Activated CD4-positive, CD25-positive, alpha-beta regulatory T cell (primary cell): ENCODE measurements at places on chromosomes 6 and 20.

DNA sequence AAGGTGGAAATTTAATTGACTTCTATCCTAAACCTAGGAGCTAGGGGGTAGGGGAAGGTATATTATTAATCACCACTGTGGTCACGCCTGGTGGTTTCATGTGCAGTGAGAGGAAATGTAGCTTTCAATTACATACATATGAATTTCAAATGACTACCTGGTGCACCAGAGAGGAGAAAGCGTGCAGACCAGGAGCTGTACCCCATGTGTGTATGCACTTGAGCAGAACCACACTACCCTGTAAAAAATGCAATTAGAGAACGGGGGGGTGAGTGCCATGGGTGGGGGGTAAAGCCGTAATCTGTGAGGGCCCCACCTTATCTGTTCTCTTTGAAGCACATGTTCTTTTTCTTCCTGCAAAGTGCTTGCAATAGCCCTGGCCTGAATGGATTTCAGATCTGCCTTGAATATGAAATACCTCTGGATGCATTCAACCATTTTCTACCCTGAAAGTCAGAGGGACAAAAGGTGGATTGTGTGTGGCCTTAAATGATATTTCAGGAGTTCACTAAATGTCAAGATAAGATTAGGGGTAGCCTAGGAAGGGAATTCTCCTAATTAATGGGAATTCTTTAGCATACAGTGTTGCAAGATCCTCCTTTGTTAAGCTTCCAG, 30.9 kb upstream of the EDN3 start:
- DNase-seq: no peak

GRCh38 chr6:52881662-52881995, 27.9 kb downstream of the GSTA3 start:
- no peak for DNase-seq

DNA sequence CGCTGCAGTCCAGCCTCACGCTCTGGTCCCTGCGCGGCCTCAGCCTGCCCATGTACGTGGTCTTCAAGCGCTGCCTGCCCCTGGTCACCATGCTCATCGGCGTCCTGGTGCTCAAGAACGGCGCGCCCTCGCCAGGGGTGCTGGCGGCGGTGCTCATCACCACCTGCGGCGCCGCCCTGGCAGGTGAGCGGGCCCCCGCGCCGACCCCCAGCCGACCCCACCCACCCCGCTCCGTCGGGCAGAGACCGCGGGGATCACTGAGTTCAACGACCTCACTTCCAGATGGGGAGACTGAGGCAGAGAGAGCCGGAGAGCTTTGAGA, 545 bp downstream of the SLC35D3 start:
- DNase-seq: no peak

DNA sequence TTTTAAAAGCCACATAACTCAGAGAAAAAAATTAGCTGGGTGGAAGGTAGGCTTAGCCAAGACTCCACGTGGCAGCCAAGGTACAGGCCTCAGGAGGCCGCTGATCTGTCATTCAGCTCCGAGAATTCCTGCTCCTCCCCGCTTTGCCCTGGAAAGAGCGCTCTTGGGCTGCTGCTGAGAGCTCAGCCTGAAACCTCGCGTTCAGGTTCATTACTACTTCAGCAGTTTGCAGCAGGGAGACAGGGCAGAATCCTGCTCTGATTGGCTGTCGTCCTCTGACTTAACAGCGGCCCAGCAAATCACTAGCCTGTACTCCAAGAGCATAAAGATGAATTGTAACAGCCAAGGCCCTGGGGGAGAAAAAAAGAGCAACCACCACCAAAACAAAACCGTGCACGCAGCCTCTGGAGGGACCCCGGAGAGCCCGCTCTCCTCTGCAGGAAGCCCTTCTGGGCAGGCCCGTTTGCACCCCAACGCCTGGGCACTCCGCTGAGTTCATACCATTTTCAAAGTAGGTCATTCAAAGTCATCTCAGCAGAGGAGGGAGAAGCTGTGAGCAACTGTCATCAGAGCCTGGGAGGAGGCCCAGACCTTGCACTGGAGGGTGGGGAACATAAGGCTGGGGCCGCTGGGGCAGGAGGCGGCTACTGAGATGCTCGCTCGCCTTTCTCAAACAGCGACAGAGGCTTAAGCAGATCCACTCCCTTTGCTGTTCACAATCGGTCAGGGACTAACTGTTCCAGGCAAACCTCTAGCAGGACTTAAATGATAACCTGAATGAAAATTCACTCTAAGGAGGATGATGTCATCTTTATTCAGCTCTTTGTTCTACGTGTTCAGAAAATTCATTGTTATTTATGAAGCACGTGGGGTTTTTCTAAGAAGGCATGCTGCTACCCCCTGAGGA, 42.3 kb upstream of the ATXN1 start:
- no peak for DNase-seq

GRCh38 chr6:136563386-136564152, 13.3 kb upstream of the MAP7 start:
- DNase-seq: no peak

- DNase-seq: no peak
Measured at GRCh38 chr20:51272401-51272800, 249.5 kb upstream of the KCNG1 start.

DNA sequence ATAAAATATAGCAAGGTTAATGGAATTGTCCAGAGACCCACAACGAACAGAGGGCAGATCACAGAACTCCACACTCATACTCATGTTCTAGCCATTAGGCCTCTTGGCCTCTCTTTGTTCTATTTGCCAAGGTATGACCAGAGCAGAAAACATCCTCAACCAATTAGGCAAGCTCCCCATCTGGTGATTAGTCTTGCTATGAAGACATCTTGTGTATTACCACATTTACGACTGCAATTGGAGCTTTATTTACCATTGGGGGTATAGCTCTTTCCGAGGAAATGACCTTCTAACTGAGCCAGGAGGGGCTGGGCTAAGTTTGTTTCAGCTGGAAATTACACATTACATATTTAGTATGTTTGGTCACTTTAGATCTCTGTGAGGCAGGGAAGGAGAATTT, 593.9 kb downstream of the CD109 start:
- DNase-seq: no peak

DNA sequence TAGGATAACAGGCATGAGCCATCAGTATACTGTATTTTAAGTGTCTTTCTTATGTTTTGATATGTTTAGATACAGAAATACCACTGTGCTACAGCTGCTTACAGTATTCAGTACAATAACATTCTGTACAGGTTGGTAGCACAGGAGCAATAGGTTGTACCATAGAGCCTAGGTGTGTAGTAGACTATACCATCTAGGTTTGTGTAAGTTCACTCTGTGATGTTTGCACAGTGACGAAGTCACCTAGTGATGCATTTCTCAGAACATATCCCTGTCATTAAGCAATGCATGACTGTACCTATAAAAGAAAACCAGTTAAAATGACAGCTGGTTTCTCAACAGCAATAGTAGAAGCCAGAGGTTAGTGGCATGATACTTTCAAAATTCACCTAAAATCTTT, 3.0 kb upstream of the ZBTB24 start:
- no peak for DNase-seq

DNA sequence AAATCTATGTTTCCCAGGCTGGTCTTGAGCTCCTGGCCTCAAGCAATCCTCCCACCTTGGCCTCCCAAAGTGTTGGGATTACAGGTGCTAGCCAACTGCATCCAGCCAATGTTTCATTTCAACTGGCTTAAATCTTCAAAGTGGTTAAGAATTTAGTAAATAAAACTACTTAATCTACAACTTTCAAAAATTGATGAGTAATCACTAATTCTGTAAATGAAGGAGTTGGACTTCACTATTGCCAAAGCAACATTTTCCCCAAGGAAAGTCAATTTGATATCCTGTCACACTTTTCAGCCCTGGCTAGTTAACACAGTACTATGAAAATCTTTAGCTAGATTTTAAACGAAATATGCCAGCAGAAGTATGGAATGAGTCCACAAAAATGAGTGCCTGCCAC, 3.8 kb downstream of the TOMM6 start:
- no peak for DNase-seq

- no peak for DNase-seq
Measured at GRCh38 chr6:53825532-53826321, 30.9 kb downstream of the LRRC1 start.

GRCh38 chr6:8506126-8506525, 70.8 kb upstream of the SLC35B3 start:
- no peak for DNase-seq

- DNase-seq: no peak
Measured at GRCh38 chr6:67129780-67130179, 1422.8 kb upstream of the EYS start.

DNA sequence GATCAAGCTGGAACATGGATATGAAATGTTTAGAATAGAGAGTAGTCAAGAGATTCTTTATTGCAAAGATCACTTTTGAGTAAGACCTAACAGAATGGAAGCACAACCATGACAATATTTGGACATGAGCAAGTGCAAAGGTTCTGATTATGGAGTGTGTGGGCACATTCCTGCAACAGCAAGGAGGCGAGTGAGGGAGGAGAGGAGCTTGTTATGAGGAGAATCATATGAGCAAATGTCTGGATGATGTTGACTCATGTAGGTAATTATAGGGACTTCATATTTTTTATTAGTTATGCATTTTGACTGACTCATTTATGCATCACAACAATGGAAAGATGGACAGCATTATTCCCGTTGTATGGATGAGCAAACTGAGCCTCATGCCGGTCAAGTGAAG, 100.8 kb upstream of the SLC35B3 start:
- no peak for DNase-seq

GRCh38 chr6:145772846-145773245, 37.5 kb upstream of the EPM2A start:
- no peak for DNase-seq

- no peak for DNase-seq
Measured at GRCh38 chr6:37674161-37674560, 23.5 kb downstream of the MDGA1 start.

DNA sequence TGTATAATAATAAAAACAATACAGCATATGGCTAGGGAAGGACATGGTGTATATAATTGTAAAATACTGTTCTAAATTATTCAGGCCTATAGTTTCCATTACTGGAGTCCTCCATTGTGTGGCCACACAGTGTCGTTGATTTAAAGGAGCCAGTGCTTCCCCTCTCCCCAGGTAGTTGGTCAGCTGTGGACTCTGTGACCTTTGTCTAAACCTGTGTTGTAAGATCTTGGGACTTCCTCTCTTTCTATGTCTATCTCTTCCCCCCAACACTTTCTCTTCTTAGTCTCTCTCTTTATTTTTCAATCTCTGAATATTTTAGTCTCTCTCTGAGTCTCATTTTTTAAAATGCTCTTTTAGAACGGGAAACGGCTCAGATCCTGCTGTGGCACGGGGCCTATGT, 35.6 kb downstream of the BRPF3 start:
- DNase-seq: no peak

DNA sequence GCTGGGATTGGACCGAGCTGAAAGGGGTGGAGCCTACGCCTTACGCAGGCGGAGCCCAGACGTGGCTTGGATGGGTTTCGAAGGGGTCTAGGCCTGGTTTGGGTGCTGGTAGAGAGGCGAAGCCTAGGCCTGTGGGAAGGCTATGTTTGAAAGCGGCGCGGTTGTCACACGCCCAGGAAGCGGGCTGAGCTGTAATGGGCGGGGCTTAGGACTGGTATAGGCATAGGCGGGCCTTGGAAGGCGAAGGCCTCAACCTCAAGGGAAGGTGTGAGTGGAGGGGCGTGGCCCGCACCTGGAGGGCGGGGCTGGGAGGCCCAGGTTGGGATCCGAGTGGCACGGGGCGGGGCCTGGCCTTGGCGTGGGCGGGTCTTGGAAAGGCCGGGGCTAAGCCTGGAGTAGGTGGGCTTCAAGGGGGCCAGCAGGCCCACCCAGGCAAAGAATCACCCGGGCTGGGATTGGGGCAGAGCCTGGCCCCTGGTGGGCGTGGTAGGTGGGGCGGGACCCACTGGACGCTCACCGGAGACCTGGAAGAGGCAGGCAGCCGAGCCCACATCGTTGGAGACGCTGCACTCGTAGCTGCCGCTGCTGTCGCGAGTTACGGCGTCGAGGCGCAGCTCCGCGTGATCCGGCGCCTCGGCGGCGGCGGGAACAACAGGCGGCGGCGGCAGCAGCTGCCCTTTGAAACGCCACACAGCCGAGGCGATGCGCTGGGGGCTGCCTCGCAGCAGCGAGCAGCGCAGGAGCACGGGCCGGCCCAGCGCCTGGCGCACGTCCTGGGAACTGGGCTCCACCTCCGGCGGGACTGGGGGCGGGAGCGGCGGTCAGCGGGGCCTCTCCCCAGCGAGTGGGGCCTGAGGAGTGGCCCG, 49.0 kb downstream of the MDGA1 start:
- no peak for DNase-seq

DNA sequence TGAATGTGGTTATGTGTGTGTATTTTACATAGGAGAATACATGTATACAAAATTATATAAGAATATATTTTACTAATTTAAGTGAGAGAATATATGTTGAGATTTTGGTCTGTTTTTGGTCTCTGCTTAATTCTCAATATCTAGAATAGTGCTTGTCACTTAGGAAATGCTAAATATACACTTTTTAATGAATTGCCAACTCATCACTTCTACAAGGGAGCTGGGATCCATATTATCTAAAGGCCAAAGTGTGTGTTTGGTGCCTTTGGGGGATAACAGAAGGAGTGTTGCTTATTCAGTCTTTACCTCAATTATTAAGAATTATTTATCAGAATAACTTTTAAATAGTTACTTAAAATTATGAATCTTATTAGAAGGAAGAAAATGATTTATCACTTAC, 1304.8 kb downstream of the HACE1 start:
- DNase-seq: no peak

DNA sequence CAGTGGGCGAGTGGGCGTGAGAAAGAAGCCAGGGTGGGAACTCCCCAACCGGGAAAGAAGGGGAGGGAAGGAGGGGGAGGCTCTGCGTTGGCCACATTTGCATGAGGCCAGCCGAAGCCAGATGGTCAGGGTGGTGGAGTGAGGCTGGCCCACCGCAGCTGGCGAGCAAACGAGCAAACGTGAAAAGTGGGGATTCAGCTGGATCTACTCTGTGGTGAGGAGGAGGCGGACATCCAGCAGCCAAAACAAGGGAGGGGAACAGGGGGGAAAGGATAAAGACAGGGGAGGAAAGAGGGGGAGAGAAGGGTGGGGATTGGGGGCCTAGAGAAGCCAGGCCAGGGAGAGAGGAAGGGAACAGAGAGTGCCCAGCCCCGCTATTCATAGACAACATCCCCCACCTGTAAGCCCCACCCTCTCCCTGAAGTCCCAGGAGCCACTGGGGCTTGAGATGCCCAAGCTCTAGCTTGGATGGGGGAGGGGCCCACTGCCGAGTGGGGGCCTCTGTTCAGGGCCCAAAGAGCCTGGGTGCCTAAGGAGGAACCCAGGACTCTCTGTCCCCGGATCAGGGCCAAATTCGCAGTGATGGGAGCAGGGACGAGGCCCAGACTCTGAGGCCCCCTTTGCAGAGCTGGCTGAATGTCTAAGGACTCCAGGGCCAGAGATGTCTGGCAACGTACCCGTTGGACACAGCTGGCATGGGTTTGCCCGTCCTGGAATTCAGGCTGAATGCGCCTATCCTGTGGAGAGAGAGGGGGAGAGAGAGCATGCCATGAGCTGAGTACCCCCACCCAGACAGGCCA, 45.1 kb downstream of the CPNE5 start:
- no peak for DNase-seq
